ENCODE measurements at places on chromosomes 13 and 19. TPM values are rescaled to one million over a fixed set of nuclear protein-coding genes. Genes with fewer than 3 reads are reported as not detected.

The MYBPC2 gene
- total RNA-seq, result not detected

DNA sequence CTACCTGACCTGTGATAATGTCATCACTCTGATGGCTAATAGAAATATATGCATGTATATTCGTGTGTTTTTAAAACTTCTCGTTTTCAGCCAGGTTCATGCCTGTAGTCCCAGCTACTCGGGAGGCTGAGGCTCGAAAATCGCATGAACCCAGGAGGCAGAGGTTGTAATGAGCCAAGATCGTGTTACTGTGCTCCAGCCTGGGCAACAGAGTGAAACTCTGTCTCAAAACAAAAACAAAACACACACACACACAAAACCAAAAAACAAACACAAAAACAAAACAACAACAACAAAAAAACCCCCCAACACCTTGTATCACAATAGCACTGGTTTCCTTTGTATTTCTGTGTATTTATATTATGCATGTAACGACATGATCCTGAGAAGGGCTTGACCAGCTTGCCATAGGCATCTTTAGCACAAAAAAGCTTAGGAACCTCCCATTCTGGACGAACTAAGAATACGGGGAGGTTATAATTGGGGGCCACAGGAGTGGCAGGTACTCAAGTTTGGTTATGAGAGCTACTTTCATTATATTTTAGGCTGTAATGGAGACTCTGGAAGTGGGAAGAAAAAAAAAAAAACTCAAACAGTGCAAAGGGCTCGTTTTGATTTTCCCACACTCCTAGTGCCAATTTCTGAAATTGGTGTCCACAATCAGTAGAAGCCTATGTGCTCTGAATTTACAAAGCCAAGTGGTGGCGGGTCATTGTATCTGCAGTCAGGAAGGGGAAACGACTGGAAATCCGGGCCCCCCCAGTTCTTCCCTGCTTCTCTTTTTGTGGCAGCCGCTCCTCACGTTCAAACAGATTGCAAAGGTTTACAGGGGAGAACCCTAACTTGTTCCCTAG is 1.2 kb upstream of the ACP7 start:
- DNase-seq, result no peak

GRCh38 chr13:112803422-112803821 is 113.6 kb downstream of the ATP11A start:
- DNase-seq, result no peak

DNA sequence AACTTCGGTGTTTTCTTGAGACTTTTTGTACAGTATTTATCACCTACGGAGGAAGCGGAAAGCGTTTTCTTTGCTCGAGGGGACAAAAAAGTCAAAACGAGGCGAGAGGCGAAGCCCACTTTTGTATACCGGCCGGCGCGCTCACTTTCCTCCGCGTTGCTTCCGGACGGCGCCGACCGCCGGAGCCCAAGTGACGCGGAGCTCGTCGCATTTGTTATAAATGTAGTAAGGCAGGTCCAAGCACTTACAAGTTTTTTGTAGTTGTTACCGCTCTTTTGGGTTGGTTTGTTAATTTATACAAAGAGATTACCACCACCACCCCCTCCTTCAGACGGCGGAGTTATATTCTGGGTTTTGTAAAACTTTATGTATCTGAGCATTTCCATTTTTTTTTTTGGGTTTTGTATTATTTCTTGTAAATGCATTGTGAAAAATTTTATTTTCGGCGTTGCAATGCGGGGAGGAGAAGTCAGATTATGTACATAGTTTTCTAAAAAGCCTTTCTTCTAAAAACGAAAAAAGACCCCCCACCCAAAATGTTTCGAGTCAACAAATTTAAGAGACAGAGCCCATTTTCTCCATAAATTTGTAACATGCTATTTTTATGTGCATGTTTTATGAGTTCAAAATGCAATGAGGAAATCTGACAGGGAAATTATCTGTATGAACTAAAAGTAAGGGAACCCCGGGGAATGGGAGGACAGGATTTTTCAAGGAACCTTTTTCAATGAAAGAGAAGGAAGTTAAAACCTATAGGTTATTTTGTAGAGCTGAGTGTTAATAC is 2.3 kb downstream of the SOX1 start:
- no peak for DNase-seq

DNA sequence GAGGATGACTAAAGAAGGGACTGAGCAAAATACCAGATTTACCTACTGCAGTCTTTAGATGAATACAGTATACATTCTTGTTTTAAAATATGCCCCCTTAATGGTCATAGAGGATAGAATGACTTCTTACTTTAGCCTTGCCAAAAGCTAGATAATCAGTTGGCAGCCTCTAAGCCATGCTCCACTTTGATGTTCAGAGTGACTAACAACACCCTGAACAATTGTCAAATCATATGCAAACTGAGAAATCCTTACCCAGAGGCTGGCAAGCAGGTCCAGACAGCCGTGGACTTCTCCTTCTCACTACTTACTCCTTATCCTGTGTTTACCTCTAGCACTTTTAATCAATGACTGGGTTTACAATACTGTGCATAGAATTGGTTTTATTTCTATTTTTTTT is 23.6 kb upstream of the PHF11 start:
- no peak for DNase-seq

DNA sequence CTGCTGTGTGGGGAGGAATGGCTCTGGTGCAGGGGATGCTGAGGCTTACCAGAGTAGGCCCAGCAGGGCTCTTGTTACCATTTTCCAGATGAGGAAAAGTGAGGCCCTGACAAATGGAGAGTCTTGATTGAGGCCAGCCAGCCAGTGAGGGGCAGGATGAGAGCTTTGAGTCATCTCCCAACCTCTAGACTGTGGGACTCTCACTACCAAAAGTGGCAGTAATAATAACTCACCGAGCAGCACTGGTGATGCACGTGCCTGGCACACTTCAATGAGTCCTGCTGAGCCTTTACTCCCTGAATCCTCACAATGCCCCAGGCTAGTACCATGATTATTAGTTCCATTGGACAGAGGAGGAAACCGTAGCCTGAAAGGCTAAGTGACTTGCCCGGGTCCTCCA is 7.8 kb downstream of the CIC start:
- no peak for DNase-seq

GRCh38 chr19:11519138-11519537 is 9.8 kb downstream of the ECSIT start:
- no peak for DNase-seq

The SLC17A7 gene
- 0.28 TPM for total RNA-seq

GRCh38 chr13:72125561-72125960 is 258.6 kb upstream of the DACH1 start:
- DNase-seq, result no peak

DNA sequence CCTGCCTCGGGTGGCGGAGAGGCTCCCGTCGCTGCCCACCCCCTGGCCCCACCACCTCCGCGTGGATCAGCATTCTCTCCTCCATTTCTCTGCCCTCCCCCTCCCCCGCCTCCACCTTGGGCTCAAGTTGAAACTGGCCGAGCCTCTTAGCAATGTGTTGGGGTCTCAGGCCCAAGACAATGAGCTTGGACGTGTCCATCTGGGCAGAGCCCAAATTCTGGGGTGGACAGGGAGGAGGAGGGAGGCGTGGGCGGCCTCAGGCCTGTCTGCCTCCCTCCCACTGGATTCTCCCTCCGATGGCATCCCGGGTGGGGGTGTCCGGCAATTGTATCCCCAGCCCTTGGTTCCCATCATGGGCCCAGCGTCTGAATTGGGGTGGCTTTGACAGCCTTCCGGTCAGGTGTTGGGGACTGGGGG is 1.2 kb downstream of the CELF5 start:
- no peak for DNase-seq

DNA sequence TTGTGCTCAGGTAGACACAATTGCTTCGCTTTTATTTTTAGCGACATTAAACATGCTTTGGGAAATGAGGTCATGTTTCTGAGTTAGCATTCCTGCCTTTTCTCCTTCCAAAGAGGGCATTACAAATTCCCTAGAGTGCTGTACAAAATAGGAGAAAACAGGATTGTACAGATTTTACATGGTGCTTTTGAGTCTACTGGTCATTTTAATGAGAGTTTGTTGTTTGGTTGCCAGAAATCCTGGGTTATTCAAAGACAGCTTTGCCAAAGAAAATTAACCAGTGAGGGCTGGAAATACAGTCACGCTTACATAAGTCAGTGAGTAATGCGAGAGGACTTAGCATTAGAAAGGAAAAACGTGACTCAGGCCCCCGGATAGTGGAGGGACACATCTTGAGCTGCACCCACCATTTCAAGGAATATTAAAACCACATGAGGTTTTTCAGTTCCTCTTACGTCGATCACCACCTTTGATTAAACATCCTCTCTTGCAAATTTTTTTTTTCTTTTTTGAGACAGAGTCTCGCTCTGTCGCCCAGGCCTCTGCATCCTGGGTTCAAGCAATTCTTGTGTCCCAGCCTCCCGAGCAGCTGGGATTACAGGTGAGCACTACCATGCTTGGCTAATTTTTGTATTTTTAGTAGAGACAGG is 55.4 kb downstream of the SACS start:
- no peak for DNase-seq

The C5AR2 gene
- total RNA-seq, result 1.8 TPM

DNA sequence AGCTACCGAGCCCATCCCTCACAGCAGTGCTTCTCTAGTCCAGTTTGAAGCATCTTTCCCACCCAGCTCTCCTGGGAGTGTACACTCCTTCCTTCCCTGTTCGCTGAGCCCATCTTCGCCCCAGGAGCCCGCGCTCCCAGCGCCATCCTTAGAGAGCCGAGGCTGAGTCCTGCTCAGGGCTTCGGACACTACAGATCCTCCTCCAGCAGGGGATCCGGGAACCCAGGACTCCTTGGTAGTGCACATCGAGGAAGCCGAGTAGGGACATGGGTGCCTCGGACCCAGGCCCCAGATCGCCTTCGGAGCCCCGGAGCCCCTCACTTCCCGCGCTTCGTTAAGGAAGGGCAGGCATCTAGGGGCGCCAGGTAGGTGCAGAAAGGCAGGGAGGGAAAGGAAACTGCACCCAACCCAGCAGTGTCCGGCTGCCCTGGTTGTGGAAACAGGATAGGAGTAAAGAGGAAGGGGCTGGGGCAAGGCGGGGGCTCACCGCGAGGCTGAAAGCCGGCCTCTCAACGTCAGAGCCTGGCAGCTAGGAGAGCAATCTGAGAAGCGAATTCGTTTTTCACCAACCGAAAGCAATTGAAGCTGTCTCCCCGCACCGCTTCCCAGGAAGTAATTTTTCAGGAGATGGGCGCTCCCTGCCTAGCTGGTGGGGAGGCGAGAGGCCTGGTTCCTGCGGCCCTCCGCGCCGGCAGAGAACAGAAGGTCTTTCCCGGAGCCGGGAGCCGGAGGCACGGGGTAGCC is 1.0 kb downstream of the PDX1 start:
- no peak for DNase-seq

- DNase-seq, result no peak
Observed at GRCh38 chr13:21071015-21071414, 9.6 kb upstream of the LATS2 start.

- no peak for DNase-seq
Observed at GRCh38 chr13:48411841-48412531, 927 bp downstream of the LPAR6 start.

DNA sequence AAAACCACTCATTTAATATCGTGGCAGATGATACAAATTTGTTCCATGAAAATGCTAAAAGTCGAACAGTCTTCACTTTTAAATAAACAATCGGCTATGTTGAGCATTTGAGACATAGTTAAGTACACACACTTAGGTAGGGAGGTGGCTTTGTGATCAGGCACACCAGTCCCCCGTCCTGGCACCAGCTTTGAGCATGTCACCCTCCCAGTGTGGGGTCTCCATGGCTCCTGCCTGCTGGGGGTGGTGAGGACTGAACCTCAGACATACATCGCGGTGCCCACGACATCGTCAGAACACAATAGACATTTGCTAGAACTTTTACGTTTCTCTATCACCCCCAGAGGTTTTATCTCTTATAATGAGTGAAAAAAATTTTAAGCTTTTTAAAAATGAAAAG is 62.0 kb downstream of the RFX2 start:
- DNase-seq, result no peak

- DNase-seq, result no peak
Observed at GRCh38 chr13:53638040-53638439, 609.4 kb downstream of the OLFM4 start.

- no peak for DNase-seq
Observed at GRCh38 chr13:93624311-93624777, 397.7 kb downstream of the GPC6 start.

The ZNF791 gene
- 26.0 TPM for total RNA-seq

- DNase-seq, result no peak
Observed at GRCh38 chr19:3135961-3136683, at the start of gene GNA15. Gene GNA15 (plus strand): TSS chr19:3136033. CDS start chr19:3136451, 418 bp downstream.
